AG04449 (cell line): ENCODE measurements at places on chromosomes 3 and 15.

GRCh38 chr15:51793521-51794305 is 35.7 kb upstream of the TMOD3 start:
- no peak for DNase-seq

DNA sequence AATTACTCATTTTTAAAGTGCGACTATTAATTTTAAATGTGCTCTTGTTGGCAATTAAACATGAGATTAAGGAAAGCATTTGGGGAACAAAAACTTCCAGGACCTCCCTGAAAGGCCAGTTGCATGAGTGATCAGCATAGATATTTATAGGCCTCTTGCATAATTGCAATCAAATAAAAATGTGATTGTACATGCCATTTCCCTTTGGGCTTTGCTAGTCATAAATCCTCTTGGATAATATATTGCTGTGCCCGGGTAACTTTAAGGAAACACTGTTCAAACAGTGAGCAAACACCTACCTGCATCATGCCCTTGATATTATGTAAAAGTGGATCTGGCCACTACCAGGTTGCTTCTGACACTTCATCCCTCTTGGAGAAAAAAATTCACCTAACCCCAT is 239.1 kb downstream of the MCTP2 start:
- DNase-seq: no peak

DNA sequence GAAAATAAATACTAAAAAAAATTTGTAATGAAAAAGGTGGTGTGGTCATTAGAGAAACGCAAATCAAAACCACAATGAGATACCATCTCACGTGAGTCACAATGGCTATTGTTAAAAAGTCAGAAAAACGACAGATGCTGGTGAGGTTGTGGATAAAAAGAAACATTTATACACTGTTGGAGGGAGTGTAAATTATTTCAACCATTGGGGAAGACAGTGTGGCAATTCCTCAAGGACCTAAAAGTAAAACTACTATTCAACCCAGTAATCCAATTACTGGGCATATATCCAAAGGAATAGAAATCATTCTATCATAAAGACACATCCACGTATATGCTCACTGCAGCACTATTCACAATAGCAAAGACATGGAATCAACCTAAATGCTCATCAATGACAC is 120.3 kb downstream of the MYO9A start:
- no peak for DNase-seq

DNA sequence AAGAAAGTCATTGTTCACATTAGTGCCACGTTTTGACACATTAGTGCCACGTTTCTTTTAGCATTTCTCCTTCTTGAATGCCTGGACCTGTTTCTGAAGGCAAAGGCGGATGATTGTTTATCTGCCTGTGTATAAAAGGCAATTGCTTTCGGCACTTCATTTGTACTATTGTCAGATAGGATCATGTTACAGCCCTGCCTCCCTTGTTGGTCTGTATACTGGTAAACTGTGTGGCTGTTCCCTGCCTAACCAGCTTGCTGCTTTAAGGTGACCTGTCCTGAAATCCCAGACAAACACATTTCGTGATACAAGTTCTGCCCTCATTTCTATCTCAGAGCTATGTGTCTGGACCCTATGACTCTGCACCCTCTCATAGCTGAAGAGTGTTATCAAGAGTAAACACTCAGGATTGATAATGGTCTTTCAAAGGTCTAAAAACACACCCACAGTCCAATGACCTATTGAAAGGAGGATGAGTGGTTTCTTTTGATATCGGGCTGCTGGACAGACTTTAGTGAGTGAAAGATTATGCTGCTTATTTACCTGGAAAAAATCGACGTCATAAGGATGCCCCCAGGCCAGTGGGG is 276.3 kb upstream of the MCTP2 start:
- no peak for DNase-seq

GRCh38 chr15:100663915-100664281 is 61.5 kb downstream of the ASB7 start:
- no peak for DNase-seq

DNA sequence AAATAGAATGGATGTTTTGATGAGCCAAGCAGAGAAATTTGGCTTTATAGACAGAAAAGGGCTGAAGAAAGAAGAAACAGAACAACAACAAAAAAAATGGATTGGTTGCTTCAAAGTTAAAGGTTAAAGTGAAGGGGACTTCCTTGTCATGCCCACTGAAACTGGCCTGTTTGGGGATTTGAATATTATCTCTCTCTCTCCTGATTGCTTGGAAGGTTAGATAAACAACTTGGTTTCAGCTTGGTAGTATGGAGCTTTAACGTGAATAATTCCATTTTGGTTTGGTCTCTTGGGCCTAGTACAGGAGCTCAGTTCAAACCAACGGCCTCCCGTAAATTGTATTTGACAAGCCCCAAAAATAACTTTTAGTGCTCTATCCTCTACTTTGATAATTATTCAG is 70.8 kb upstream of the MBNL1 start:
- DNase-seq: no peak
